ENCODE measurements at places on chromosomes 16 and 17.

DNA sequence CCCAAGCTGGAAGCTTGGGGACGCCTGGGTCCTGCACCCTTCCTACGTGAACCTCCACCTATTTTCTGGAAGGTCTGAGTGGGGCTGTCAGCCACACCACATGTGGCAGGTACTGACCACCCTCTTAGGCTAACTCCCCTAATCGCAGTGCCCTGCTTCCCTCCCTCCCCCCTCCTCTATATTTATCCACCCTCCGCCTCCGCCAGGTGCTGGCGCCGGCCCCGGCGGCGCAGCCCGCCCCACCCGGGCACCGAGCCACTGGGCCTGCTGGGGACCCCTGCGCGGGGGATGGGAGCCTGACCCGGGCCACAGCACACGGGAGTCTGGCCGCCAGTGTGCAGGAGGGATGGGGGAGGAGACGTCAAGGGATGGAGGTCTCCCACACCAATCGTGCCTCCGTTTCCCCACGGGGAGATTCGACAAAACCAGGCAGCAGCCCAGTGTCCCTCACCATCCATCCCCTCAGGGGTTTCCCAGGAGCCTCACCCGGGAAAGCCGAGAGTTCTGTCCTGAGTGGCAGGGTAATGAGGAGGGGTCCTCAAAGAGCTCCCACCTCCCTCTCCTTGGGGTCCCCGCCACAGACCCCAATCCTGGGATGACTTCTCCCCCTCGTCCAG is 1.3 kb downstream of the PLEKHH3 start:
- DNase-seq, result peak; percentile 54

DNA sequence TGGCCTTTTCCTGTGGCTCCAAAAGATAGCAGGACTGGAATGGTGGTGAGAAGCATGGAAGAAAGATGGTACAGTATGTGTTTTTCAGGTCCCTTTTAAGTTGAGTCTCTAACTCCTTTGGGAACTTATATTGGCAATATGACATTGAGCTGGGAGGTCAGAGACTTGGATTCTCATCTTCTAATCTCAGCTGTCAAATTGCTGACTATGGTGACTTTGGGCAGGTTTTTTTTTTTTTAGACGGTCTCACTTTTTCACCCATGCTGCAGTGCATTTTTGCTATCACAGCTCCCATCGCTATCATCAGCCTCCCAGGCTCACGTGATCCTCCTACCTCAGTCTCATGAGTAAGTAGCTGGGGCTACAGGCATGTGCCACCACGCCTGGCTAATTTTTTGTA is 15.1 kb upstream of the CDK5R1 start:
- no peak for DNase-seq

- peak; percentile 25 for DNase-seq
Measured at GRCh38 chr17:81365148-81365600, 30.1 kb upstream of the BAHCC1 start.

DNA sequence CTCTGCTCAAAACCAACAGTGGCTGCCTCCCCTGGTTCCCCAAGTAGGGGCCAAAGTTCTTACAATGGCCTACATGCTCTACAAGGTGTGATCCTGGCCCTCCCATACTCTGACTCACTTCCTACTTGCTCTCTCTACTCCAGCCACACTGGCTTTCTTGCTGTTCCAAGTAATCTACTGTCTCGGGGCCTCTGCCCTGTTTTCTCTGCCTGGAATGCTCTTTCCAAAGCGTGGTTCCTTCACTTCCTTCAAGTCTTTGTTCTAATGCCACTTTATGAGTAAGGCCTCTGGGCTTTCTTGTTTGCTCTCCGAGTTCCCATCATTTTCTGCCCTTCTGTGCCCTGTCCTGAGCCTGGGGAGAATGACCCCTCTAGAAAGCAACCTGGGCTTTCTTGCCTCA is 4.1 kb upstream of the CDH3 start:
- DNase-seq, result no peak

- peak; percentile 8 for DNase-seq
Measured at GRCh38 chr16:22887445-22887844, 73.5 kb downstream of the HS3ST2 start.

GRCh38 chr16:81374550-81374949 is 59.8 kb downstream of the GAN start:
- no peak for DNase-seq

DNA sequence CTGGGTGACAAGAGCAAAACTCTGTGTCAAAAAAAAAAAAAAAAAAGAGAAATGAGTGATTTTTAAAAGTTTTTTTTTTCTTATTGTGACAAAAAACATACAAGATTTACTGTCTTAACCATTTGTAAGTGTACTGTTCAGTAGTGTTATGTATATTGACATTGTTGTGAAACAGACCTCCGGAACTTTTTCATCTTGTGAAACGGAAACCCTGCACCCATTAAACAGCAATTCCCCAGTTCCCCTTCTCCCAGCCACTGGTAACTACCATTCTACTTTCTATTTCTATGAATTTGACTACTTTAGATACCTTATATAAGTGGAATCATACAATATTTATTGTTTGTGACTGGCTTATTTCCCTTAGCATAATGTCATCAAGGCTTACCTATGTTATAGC is 18.7 kb downstream of the DUS2 start:
- no peak for DNase-seq

- peak; percentile 12 for DNase-seq
Measured at GRCh38 chr16:16021988-16022682, 72.7 kb downstream of the ABCC1 start.

GRCh38 chr17:77148940-77149510 is 8.3 kb downstream of the SEC14L1 start:
- DNase-seq, result no peak

DNA sequence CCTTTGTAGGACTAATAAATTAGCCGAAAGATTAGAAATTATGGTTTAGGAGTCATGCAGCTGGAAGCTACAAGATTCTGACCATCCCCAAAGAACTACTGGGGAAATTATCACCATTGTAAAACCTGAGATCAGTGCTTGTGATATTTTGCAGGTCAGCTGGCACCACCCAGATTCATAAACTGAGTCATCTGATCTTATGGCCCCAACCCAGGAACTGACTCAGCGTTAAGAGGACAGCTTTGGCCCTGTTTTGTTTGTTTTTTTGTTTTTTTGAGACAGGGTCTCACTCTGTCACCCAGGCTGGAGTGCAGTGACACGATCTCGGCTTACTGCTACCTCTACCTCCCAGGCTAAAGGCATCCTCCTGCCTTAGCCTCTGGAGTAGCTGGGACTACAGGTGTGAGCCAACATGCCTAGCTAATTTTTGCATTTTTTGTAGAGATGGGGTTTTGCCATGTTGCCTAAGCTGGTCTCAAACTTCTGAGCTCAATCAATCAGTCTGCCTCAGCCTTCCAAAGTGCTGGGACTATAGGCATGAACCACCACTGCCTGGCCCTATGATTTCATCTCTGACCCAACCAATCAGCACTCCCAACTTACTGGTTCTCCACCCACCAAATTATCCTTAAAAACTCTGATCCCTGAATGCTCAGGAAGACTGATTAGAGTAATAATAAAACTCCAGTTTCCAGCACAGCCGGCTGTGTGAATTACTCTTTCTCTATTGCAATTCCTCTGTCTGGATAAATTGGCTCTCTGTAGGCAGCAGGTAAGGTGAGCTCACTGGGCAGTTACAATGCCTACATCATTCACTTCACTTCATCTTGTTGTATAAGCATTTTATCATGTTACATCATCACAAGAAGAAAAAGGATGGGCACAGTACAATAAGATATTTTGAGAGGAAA is 79.4 kb upstream of the KSR1 start:
- DNase-seq, result no peak

Measured in NCI-H774 (cell line).